ENCODE measurements at places on chromosomes 11 and 22.

- ATAC-seq = no peak
Observed at GRCh38 chr11:101955701-101956100, 39.4 kb upstream of the ANGPTL5 start.

DNA sequence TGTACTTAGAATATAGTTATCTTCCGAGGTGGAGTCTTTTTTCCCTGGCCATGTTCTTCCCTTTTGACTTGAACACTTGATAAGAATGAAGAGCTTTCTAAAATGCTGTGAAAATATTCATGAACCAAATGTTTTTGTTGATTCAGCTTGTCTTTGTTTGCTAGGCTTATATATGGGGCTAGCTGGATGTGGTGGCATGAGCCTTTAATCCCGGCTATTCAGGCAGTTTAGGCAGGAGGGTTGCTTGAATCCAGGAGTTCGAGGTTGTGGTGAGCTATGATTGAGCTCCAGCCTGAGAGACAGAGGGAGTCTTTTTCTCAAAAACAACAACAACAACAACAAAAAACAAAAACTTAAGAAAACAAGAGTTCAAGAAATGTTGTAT is 23.1 kb downstream of the CBL start:
- no peak for ATAC-seq

- ATAC-seq = no peak
Observed at GRCh38 chr22:49149721-49150608, 677.7 kb downstream of the BRD1 start.

GRCh38 chr11:45273509-45273908 is 12.6 kb downstream of the SYT13 start:
- no peak for ATAC-seq

DNA sequence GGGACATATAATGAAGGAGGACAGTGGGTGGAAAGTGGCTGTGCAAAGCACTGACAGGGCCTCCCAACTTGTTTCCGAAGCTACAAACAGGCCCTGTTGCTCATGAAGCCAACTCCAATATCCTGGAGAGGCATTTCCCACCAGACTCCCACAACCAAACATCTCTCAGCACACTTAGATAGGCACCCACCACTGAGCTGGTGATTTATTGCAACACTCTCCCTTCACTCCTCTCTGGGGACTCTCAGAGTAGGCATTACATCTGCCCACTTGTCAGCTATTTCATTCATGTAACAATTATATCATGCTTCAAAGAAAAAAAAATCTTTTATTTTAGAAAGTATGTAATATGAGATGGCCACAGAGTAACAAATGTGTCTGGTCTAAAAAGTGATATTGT is 32.1 kb upstream of the PPP2R1B start:
- ATAC-seq = no peak
